ENCODE measurements at places on chromosomes 7 and 10. TPM values are rescaled to one million over a fixed set of nuclear protein-coding genes. Genes with fewer than 3 reads are reported as not detected.

ASB10 gene
- not detected for total RNA-seq

LIPJ gene
- total RNA-seq, result not detected

AKR1C3 gene
- total RNA-seq, result 4.3 TPM

ZNF425 gene
- 1.3 TPM for total RNA-seq

GRID1 gene
- total RNA-seq, result not detected

NPSR1 gene
- total RNA-seq, result not detected

SUGCT gene
- 11.8 TPM for total RNA-seq

MGMT gene
- 15.6 TPM for total RNA-seq
